Activated CD4-positive, alpha-beta T cell treated with anti-CD3 and anti-CD28 coated beads, Interleukin-2, amount 50 U/mL, for 24 hours (primary cell): ENCODE measurements at places on chromosomes 11 and 22.

- DNase-seq = no peak
Measured at GRCh38 chr11:36485298-36486002, 24.6 kb downstream of the TRAF6 start.

DNA sequence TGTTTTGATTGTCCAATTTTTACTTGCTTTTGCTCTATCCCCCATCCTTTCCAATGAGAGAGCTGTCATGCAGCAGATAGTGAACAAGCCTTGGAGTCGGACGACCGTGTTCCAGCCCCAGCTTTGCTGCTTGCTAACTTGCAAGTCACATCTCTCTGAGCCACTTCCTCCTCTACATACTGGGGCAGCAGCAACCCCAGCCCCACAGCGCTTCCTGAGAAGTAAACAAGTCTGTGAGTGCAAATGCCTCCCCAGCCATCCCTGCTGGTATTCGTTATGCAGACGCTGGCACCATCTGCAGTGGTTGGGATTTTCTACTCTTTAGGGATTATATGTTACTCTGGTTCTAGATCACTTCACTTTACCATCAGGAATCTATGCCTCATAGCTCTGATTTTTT is 35.0 kb downstream of the TPBGL start:
- DNase-seq = peak; percentile 49

DNA sequence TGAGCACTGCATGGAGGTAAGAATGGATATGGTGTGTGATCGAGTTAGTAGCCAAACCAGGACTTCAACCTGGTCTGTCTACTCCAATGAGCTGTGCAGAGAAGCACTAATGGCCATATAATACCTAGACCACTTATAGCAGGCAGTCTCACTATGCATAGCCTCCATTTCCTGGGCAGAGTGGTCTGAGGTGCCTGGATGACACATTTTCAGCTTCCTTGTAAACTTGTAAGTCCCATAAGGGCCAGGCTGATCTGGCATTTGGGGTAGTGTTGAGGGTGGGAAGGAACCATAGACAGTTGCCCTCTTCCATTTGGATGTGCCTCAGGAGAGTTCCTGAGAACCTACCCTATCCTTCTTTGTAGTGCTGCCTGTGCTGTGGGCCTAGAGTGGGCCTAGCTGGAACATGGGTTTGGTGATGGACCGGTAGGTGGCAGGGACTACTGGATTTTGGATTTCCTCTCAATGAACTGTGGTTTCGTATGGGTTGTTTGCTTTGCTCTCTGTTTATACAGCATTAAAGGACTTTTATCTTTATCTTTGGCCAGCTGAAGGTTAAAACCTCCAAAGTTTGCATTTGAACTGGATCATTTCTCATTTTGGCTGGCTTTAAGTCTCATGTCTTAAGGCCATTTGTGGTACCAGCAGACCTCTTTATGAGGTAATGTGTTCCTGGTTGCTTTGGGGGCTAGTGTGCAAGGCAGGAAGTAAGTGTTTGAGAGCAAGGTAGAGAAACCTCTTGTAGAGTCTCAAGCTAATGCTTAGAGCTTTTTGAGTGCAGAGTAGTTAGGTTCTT is 86.9 kb downstream of the STIM1 start:
- DNase-seq = no peak

GRCh38 chr11:116217441-116217840 is 555.3 kb downstream of the BUD13 start:
- no peak for DNase-seq

DNA sequence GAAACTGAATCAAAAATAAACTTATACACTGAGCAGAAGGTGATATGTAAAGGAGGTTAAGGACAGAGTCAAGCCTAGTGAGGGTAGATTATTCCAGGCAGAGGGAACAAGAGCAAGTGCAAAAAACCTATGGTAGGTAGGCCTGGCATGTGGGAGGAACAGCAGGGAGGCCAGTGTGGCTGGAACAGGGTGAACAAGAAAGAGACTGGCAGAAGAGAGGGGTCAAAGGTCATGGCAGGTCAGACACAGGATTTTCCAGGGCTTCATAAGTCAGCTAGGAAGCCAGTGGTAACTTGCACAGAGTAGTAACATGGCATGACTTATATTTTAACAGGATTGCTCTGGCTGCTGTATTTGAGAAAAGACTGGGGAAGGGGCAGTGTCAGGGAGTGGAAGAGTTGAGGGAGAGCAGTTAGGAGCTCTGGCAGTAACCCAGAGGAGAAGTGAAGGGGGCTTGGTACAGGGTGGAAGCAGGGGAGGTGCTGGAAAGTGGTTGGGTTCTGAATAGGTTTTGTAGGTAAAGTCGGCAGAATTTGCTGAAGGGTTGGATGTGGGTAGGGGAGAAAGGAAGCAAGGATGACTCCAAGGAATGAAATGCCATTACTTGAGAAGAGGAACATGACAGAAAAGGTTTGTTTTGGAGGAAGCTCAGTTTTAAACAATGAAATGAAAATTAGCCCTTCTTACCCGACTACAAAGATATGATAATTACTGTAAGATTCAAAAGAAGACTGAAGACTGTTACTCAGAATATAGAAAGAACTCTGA is 86.2 kb downstream of the ZNRF3 start:
- DNase-seq = no peak

GRCh38 chr11:134800130-134800529 is 388.1 kb upstream of the B3GAT1 start:
- DNase-seq = no peak

- DNase-seq = no peak
Measured at GRCh38 chr11:57205041-57205641, 23.4 kb downstream of the LRRC55 start.

DNA sequence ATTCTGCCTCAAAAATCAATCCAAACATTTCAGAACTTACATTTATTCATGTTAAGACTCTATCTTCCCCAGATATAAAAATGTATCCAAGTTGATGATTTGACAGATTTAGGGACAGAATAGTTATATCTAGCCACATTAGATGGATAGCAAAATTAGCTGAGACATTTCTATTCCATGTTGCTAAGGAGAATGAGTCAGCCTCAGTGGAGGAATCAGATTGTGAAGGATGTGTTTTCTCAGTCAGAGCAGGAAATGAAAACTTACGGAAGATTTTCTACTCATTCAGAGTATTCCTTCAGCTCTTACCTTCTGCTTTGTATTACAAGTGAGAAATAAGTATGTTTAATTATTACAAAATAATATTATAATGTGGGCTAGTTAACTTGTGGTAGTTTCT is 556.3 kb upstream of the ANO3 start:
- DNase-seq = no peak

GRCh38 chr22:35051791-35052190 is 14.2 kb upstream of the ISX start:
- no peak for DNase-seq

DNA sequence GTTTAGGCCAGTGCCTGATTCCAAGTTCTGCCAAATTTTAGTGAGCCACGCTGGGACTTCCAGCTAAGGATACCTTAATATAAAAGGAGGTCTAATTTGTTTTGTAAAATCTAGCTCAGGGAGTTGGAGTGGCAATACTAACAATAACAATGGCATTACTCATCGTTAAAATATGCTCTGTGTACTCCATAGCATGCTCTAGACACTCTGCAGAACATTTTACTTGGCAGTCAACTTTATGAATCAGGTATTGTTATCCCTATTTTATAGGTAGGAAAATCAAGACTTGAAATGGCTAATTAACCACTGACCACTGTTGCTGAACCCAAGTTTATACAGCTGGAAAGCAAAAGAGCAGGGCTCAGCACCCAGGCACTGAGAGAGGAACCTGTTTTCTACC is 485.0 kb upstream of the KIRREL3 start:
- DNase-seq = no peak

DNA sequence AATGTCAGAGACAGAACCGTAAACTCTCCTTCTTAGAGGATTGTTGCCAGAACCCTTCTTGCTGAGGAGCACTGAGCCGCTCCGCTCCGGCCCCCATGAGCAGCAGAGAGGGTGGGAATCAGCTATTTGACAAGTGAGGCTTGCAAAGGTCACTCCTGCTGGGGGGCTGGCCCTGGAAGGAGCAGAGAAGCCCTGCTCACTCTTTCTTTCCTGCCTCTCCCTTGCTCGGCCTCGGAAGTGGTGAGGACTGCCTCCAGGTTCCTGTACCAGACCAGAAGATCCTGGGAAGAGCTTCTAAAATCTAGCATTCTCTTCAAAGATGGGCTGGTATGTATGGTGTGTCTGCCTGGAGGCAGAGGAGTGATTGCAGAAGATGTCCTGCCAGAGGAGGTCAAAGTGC is 168.6 kb upstream of the NECTIN1 start:
- no peak for DNase-seq

DNA sequence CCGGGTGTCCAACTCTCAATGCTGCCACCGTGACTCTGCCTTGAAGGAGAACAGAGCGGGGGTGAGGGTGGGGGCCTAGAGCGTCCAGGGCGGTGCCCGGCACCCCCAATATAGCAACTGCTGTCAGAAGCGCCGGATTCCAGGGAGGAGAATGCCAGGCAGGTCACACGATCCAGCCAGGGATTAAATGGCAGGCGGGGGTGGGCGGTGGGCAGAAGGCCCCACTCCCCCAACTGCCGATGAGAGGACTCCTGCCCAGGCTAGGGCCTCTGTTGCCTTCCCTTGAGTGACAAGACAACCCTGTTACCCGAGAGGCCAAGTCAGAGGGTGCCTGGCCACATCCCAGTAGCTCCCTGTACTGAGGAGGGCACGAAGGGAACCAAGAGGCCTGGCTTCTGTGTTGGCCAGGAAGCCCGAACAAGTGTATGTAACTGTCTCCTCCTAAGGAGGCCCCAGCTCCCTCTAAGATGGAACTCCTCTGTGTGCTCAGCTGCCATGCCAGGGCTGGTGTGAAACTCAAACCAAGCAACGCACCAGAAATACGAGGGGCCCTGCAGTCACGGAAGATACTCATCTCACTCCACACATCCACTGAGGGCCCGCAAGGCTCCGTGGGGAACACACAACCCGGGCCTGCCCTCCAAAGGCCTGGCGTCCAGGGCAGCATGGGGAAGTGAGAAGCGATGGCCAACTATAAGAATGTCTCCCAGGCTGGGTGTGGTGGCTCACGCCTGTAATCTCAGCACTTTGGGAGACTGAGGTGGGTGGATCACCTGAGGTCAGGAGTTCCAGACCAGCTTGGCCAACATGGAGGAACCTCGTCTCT is 3.0 kb downstream of the PACSIN3 start:
- no peak for DNase-seq

DNA sequence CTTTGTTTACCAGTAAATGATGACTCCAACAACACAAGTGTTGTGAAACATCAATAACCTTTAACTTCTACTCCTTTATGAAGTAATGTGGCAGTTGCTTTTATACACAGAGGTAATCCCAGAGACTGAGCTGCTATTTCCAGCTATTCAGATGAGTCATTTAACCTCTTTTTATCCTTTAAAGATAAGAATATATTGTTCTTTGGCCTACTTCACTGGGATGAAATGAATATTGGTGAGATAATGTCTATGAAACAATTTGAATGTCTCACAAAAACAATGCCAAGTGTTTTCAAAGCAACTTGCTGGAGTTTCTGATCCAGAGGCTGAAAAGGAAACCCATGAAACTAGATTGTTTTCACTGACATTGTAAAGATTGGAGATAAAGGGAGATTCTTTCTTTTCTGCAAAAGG is 564.4 kb upstream of the LUZP2 start:
- no peak for DNase-seq

DNA sequence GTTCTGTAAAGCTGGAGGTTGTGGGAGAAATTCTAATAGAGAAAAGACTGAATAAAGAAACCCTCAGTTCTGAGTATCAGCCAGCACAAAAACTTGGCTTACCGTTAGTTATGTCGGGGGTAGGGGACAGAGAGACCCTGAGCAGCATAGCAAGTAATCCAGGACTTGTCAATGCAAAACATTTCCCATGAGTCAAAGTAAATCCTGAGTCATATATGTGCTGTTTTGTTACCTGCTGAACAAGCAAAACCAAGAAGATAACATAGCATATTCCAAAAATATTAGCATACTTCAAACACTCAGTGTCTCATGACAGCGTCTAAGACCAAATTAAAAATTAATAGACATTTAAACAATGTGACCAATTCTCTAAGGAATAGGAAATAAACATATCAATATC is 75.1 kb upstream of the LUZP2 start:
- no peak for DNase-seq

GRCh38 chr11:77506857-77507256 is 33.0 kb upstream of the PAK1 start:
- no peak for DNase-seq

- no peak for DNase-seq
Measured at GRCh38 chr11:3906166-3906565, 50.7 kb downstream of the STIM1 start.

DNA sequence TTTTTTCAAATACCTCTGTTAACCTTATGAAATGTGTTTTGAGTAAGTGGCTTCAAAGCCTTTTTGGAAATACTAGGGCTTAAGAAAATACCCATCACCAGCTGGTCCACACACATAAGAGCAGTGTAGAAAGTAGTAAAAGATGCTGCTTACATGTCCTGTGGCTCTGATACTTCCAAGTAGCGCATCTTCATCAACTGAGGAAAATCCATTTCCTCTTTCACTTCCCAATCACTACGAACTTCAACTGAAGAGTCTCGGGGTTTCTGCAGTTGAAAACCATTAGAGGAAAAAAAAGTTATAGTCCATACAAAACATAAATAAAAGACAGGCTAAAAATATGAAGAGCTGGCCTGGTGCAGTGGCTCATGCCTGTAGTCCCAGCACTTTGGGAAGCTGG is 8.5 kb downstream of the EIF3D start:
- DNase-seq = no peak

- no peak for DNase-seq
Measured at GRCh38 chr11:115153135-115153534, 351.1 kb downstream of the CADM1 start.

- no peak for DNase-seq
Measured at GRCh38 chr11:2779499-2779980, 79.7 kb upstream of the KCNQ1OT1 start.

DNA sequence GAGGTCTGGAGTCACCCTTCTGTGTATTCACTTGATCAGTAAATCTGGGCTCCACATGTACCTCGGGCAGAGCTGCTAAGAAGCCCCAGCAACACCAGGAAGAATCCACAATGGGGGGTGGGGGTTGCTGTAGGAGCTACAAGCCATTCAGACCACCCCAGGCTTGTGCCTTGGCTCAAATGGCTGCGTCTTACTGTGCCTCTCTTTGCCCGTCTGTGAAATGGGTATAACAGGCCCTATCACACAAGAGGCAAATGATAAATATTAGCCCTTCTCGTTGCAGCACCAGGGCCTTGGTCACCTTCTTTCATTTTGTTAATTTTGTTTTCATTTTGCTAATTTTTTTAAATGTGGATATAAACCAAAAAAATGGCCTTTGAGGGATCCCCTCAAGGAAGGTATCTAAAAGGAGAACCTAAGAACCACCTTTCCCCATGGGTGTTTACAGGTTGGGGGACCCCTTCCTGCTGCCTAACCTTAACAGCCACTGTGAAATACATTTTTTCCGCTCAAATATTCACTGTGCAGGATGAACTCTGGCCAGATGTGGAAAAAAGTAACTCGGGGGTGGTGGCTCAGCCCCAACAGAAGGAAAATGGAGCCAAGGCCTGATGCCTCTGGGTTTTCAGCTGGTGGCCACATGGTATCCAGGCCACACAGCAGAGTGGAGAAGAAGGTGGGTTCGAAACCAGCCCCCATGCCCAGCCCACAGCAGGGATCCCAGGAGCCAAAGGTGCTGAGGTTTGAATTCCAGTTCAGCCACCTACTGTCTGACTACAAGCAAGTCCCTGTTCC is 284.0 kb downstream of the MN1 start:
- no peak for DNase-seq
